Fibroblast of skin of abdomen (primary cell): ENCODE measurements at places on chromosomes 6 and 20.

DNA sequence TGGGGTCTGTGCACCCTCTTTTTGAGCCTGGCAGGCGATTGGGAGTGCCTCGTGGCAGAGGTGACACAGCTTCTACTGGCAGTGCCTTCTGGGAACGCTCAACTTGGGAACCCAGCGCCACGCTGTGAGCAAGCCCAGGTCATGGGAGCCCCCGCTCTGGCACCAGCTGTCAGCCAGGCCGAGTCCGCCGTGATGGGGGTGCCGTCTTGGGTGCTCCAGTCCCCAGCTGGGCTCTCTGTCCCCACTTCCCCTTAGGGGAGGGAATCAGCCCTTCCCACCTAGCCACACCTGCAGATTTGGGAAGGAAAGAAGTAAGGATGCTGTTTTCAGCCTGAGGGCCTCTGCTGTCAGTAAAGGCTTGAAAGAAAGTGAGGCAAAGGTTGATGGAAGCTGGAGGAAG lies 31.0 kb upstream of the NTSR1 start:
- DNase-seq: no peak

GRCh38 chr6:104885518-104886043 lies 25.9 kb upstream of the HACE1 start:
- no peak for DNase-seq

DNA sequence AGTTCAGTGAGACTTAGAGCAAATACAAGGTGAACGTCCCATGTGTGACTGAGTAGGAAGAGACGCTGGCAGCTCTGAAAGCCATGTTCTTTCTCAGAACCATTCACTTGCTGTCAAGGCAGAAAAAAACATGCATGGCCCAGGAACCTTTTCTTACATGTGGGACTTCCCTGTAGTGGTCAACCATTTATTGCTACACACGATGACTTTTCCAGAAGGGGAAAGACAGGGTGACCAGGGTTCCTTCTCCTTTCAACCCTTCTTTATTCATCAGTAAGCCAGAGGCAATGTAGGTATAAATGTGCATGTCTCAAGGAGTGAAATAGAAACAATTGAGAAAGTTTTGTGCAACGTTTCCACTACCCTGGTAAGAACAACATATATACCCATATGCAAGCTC lies 189.0 kb downstream of the NFATC2 start:
- DNase-seq: no peak

DNA sequence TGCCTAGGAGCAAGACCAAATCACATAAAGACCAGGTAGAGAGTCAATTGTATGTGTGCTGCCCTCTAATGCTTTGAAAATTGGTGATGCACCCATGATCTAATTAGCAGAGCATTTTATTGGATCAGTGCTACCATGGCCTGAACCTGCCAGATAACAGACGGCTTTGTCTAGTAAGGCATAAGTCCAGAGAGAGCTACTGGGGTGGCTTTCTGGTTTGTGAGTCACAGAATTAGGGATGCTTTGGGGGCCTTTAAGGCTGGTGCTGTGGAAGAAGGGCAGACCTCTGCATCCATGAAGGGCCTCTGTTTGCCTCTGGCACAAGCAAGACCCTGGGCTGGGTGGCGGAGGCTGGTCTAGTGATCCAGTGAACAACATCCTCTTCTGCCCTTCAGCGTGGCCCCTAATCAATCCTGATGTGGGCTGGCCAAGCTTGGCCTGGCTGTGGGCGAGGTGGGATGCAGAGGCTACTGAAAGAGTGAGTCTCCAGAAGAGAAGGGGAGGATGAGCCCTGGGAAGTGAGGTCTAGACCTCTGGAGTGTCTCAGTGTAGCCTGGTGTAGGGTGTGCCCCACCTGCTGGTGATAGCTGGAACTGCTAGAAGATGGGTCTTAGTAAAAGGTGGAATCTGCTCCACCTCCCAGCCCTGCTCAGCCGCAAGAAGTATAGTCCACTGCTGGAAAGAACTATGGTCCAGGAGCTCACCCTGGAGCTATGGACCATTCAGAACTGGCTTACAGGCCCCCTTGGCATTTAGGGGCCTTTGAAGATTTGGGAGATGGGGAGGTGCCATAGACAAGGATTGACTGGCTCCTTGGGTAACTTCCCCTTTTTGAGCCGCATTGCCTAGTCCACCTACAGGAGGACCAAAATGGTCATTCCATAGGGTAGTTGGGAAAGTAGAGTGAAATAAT lies 36.7 kb upstream of the AAR2 start:
- peak; percentile 65 for DNase-seq

- DNase-seq: no peak
These were observed 244.9 kb downstream of the THBS2 start for GRCh38 chr6:169008641-169009257.

DNA sequence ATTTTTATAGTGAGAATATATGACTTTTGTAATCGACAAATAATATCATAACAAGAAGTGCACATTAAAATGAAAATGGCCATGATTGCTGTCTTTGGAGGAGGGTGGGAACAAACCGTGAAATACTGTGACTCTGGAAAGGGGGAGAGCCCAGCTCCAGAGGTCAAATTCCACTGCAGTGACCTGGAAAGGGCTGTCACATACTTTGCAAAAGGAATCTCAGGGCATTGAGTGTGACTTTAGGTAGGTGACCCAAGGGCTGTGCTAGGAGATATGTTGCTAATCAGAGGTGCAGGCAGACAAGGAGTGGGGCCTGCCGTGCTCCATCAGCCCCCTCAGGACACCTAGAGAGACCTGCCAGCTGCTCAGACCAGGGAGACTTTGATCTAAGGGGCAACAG lies 28.1 kb upstream of the BMP7 start:
- no peak for DNase-seq

DNA sequence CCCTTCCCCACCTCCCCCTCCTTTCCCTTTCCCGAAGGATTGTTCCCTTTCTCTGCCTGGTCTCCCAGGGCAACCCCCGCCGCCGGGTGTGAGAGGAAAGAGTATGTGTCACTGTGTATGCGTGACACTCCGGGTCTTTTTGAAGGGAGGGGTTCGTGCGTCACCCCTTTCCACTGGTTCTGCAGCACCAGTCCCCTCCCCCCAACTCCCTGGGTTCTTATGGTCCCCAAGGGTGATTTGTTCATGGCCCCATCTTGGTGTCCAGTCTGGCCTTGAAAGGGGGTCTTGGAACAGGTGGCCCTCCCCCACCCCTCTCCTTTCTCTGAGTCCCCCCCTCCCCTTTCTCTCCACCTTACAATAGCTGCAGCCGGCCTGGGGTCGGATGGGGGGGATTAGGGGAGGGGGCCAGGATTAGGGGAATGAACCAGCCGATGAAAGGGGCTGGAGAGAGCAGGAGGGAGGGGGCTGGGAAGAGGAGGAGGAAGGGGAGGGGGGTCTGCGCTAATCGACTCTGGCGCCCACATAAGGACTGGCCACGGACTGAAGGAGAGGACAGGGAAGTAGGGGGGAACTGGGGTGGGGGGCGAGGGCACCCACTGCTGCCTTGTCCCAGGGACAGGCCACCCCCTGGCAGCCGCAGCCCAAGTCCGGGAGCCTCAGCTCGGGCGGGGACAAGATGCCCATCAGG lies 1.3 kb upstream of the RING1 start:
- DNase-seq: peak; percentile 31

DNA sequence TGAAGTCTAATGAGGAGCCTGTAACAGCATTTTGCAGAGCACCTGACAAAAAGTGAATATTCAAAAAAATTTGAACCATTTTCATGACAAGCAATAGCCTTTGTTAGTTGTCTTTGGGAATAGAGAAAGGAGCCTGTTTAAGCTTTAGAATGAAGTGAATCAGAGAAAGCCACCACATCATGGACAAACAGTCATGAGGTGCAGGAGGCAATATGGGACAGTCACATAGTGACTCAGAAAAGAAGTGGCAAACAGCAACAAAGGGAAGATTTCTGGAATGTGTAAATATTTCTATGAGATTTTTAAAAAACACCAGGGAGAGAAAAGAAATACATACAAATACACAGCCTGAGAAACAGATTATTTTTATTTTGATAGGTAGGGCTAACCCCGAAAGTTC lies 6.6 kb downstream of the KLHL31 start:
- DNase-seq: no peak

DNA sequence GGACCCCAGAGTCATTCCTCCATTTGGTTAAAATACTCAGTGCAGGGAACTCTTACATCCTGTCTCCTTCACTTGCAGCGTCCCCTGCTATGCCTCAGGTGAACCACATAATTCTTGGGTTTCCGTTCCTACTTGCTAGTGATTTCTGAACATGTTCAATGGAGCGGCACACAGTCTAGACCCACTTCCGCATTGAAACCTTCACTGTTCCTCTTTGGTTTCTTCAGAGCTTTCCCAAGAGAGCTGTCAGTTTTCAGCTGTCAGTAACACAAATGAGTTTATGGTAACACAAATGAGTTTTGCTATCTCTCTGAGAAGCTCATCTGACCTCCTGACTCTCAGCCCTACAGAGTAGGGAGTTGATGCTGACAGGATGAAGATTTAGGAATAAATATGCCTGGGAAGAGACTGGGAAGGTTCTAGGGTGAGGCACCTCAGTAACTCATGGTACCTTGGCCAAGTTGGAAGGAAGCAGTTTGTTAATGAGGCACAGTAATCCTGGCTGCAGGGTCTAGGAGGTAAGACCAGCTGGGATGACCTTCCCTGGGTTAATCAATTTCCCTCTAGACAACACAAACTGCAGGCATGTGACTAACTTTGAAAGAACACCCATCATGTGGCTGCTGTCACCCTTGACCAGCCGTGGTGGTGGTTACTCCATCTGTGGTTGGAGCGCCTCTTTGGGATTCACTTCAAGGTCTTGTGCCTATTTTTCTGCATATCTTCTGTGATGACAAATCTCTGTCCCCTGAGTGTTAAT lies 5.4 kb downstream of the SYS1 start:
- DNase-seq: no peak

DNA sequence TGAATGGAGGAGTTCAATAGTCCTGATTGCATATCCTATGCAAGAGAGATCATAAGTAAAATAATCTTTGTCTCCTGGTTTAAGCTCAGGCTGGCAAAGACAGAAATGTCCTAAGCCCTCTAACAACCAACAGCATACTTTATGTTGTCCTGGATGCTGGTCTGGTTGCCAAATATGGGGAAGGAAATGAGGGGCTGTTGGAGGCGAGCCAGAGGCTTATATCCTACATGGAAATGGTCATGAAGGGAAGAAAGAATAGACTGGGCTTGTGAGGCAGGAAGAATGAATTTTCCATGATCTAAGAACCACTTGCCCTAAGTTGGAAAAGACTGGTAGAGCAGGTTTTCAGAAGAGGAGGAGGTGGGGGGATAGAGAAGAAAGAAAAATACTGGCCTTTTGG lies 237.1 kb downstream of the SMOC2 start:
- no peak for DNase-seq

DNA sequence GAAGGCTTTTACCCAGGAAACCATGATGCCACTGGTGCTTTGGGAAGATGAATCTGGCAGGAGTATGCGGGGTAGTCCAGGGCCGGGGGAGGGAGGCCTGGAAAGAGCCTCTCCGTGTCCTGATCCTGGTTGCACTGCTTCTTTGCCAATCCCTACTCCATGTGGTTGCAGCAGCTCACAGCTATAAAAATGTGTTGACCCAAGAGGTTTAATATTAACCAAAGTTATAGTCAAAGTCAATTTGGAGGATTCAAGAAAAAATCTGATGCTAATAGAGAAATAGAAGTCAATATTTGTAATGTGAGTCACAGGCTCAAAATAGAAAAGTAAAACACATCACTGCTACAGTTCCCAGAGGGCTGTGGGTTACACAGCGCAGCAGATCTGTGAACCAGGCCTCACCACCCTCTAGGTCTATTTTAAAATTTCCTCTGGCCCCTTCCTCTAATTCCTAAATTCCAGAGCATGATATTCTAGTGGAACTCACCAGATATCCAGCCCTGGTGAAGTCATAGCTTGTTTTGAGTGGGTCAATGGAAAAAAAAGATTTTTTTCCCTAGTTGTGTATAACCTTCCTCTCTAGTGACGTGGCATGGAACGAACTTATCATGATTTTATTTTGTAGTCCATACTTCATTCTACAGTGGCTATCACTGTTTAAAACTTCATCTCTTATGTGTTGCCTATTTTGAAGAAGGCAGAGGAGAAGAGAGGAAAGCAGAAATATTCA lies 63.2 kb upstream of the BMP2 start:
- DNase-seq: peak; percentile 67
